ENCODE measurements at places on chromosomes 1 and 21.
A peak's percentile ranks its signal among the peaks of the same experiment; 100 is the strongest.

- no peak for DNase-seq
Measured at GRCh38 chr1:153337980-153338853, 10.4 kb downstream of the PGLYRP4 start.

GRCh38 chr21:27480841-27481261 lies 514.0 kb upstream of the ADAMTS5 start:
- DNase-seq: no peak

DNA sequence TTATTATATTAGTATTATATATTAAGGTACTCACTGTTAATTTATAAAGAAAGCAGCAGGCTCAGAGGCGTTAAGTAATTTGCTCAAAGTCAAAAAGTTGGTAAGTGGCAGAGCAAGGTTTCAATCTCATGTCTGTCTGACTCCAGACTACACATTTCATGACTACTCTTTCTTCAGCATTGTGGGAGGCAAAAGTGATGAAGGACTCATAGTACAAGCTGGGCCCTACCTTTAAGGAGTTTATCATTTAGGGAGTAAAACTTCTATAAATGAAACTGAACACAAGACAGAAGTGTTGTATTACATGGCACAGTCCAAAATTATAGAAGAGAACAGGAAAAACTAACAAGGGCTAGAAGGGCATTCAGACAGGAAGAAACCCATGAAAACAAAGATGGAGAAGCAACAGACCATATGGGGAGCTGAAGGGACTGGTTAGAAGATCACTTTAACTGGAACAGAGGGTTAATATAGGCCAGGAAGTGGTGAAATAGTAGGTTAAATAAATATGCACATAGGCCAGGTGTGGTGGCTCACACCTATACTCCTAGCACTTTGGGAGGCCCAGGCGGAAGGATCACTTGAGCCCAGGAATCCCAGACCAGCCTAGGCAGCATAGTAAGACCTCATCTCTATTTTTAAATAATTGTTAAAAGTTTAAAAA lies 11.5 kb downstream of the SORT1 start:
- no peak for DNase-seq

- DNase-seq: no peak
Measured at GRCh38 chr1:108041360-108042142, 76.6 kb upstream of the VAV3 start.

- DNase-seq: no peak
Measured at GRCh38 chr1:36345353-36345752, 21.9 kb upstream of the EVA1B start.

DNA sequence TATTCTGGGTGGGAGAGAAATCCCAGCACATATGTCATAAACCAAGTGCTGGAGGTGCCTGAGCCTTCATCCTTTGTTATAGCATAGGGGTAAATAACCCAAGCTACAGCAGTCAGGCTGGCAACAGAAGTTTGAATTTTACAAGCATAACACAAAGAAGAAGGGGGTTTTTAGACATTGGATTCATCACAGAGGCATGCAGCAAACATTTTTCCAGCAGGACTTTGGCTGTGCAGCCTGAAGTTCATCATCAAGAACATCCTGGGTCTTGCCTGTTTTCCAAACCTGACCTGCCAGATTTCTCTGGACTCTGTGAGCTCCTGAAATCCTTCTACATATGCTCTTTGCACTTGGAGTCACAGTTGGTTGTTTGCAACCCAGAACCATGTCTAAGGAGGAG lies 16.2 kb downstream of the PTGER3 start:
- DNase-seq: no peak

DNA sequence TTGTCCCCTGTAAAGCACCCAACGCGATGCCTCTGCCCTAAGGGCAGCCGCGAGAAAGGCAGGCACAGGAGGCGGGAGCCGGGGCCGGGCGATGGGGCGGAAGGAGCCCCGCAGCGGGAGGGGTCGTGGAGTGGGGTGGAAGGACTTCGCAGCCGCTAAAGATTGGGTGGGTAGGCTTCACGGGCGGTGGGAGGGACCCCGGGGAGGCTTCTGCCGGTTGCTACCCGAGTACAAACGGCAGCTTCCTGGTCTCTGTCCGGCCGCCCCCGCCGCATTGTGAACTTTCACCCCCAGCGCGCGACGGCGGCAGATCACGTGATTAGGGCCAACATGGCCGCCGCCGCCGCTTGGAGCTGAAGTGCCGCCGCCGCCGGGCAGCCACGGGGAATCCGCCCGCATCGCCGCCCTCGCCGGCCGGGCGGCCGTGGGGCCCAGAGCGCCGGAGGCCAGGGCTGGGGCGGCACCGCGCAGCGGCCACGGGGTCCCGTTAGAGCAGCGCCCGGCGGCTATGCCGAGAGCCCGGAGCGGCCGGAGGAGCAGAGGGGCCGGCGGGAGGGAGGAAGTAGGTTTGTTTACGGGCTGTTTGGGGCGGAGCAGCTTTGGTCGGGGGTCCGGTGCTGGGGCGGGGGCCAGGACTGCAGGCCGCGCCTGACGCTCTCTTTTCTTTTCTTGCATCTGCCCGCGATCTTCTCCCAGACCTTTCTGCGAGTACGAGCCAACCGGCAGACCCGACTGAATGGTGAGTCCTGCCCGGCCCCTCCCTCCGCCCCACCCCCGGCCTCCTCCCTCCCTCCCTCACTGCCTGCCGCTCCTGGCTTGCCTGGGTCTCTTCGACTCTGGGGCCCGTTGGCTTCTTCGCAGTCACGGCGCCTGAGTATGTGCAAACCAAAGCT lies 42.4 kb downstream of the TMEM53 start:
- peak; percentile 94 for DNase-seq

DNA sequence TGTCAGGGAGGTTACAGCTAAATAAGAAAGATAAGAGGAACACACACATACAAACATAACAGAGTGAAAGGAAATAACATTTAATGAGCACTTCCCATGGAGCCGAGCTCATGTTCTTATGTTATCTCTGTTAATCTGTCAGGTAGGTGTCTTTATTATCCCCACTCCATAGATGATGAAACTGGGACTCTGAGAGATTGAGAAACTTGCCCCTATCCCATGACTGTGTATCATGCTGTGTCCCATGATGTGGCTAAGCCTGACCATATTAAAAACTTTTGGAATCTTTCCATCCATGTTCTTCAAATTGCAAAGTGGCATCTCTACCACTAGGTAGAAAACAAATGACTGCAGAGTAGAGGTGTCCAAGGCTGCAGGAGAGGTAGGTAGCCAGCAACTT lies 285.2 kb upstream of the SGIP1 start:
- no peak for DNase-seq

DNA sequence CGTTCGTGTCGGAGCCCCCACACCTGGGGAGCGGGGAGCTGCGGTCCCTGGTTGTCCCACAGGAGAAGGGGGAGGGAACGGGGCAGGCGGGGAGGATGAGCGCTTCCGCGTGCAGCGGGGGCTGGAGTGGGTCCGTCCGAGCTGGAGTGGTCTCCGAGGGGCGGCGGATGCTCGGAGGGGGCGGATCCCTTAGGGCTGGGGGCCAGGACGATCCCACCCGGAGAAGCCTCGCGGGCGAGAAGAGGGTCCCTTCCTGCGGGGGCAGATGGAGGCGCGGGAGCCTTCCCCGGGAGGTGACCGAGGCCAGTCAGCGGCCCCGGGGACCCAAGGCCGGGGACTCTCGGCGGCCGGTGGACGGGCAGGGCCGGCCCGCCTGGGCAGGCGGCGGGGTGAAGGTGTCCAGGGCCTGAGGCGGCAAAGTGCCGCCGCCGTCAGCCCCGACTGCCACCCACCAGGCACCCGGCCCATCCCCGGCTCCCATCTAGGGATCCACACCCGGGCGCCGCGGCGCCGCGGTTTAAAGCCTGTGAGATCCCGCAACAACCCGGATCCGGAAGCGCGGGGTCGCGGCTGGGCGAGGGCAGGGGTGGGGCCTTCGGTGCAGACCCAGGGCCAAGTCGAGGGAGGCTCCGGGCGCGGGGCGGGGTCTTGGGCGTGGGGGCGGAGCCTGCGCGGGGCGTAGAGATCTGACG lies 5.3 kb upstream of the CCDC27 start:
- DNase-seq: peak; percentile 94

GRCh38 chr21:27079636-27080240 lies 112.8 kb upstream of the ADAMTS5 start:
- no peak for DNase-seq

GRCh38 chr1:178536329-178536728 lies 23.4 kb downstream of the TEX35 start:
- no peak for DNase-seq
